HFFc6 (cell line): ENCODE measurements at places on chromosomes 6 and 20.

GRCh38 chr6:3265671-3266070 lies 6.9 kb downstream of the PSMG4 start:
- DNase-seq = no peak
- H3K4me1 ChIP-seq = peaks cover 26% of the 10 kb centered on the region
- H3K36me3 ChIP-seq = peaks cover 9% of the 10 kb centered on the region
- H3K4me3 ChIP-seq = no peak overlapping the region

GRCh38 chr6:112235956-112236355 lies 18.4 kb downstream of the LAMA4 start:
- peaks cover 73% of the 10 kb centered on the region for H3K4me1 ChIP-seq
- H3K27ac ChIP-seq = no peak overlapping the region
- H3K4me3 ChIP-seq = no peak overlapping the region
- peaks cover 8% of the 10 kb centered on the region for H3K36me3 ChIP-seq

DNA sequence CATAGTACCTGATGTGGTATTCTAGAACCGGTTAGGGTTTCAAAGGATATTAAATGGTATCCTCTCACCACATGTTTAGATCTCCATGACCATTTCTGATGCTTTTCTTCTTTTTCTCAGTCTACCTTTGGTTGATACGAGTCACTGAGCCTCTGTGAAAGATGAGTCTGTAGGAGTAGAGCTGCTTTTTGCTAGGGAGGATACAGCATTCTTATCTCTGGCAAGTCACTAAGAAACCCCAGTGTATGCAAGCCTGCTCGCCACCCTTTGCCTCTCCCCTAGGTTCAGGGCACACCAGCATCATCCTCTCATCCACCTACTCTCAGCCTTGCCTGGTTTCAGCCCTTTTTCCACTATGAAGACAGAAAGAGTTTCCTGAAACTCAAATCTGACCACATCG lies 89.9 kb downstream of the MTFR2 start:
- H3K36me3 ChIP-seq = peaks cover 20% of the 10 kb centered on the region; the same call in 1 of the 2 replicates
- H3K4me1 ChIP-seq = no peaks in the 10 kb centered on the region

GRCh38 chr20:11814267-11814666 lies 103.4 kb upstream of the BTBD3 start:
- peak overlapping the region; percentile 77 for H3K27ac ChIP-seq
- H3K36me3 ChIP-seq = no peaks in the 10 kb centered on the region
- DNase-seq = peak; percentile 77
- H3K27me3 ChIP-seq = no peaks in the 10 kb centered on the region; the same call in 1 of the 2 replicates
- H3K4me3 ChIP-seq = peak overlapping the region; percentile 34; the same call in 1 of the 2 replicates

- peak overlapping the region; percentile 89 for H3K27ac ChIP-seq
- DNase-seq = no peak
- peak overlapping the region; percentile 17; the same call in 1 of the 2 replicates for H3K4me3 ChIP-seq
- no peaks in the 10 kb centered on the region for H3K36me3 ChIP-seq
Measured at GRCh38 chr6:82953871-82954270, 111.8 kb downstream of the UBE3D start.

DNA sequence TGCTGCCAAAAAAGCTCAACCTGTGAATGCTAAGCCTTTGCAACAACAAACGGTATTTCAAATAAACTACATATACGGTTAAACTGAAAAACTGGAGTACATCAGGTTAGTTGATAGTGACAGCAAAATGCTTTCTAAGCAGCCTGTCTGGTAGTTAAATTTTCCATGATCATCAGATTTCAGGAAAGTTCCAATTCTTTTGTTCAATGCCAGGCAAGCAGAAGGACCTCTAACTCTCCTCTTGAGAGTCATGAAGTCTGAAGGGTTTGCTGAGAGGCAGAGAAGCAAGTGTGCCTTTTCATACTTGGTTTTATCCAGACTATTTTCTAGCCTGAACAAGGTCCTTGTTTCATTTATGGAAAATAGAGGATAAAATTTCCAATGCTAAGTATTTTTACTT lies 4.5 kb downstream of the FLRT3 start:
- H3K27me3 ChIP-seq = no peaks in the 10 kb centered on the region
- no peak for DNase-seq
- no peaks in the 10 kb centered on the region for H3K36me3 ChIP-seq
- H3K4me1 ChIP-seq = no peaks in the 10 kb centered on the region
- no peak overlapping the region for H3K4me3 ChIP-seq
- no peak overlapping the region for H3K27ac ChIP-seq

- no peak overlapping the region for H3K4me3 ChIP-seq
- no peak for DNase-seq
- no peaks in the 10 kb centered on the region; the same call in 1 of the 2 replicates for H3K27me3 ChIP-seq
- H3K36me3 ChIP-seq = peaks cover 36% of the 10 kb centered on the region
- H3K4me1 ChIP-seq = peaks cover 63% of the 10 kb centered on the region
- H3K27ac ChIP-seq = no peak overlapping the region
Measured at GRCh38 chr6:110545081-110545872, 68.9 kb upstream of the SLC22A16 start.

- no peak overlapping the region; the same call in 1 of the 2 replicates for H3K27ac ChIP-seq
- peaks cover 23% of the 10 kb centered on the region for H3K4me1 ChIP-seq
- 0 out of 2 replicates have a peak, but pooled peaks cover 5% of the 10 kb centered on the region for H3K36me3 ChIP-seq
- DNase-seq = no peak
Measured at GRCh38 chr20:25297141-25297905, 49.4 kb downstream of the PYGB start.

DNA sequence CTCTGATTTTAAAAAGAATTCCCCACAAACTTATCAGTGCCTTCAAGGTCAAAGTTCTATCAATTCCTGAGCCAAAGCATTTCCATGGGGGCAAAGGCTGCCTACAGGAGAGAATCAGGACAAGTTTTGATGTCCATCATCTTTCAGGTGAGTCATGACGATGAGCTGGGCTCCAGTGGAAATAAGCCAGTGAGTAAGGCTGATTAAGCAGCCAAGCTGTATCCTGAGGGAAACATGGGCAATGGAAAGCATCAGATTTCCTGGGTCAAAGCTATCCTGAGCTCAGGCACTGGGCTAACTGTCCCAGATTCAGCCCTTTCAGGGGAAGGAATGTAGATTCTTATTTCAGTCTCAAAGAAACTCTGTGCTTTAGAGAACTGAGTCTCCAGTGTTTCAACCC lies 377.4 kb downstream of the CD109 start:
- no peaks in the 10 kb centered on the region for H3K36me3 ChIP-seq
- peak overlapping the region; percentile 74 for H3K27ac ChIP-seq
- H3K4me1 ChIP-seq = peaks cover 61% of the 10 kb centered on the region
- peak; percentile 79 for DNase-seq
- H3K4me3 ChIP-seq = peak overlapping the region; percentile 27

DNA sequence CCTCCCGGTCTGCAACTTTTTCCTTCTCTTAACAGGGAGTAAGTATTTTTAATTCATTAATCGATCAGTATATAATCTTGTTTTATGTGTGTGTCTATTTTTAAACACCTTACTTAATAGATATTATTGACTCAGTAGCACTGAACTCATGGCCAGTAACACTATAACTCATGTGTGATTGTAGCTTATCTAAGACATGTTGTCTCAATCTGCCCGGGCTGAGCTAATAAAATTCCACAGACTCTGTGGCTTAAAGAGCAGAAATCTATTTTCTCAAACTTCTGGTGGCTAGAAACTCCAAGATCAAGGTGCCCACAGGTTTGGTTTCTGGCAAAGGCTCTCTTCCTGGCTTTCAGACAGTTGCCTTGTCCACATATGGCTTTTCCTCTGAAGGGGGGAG lies 68.8 kb upstream of the TNFAIP3 start:
- no peak for DNase-seq
- no peaks in the 10 kb centered on the region for H3K27me3 ChIP-seq
- no peaks in the 10 kb centered on the region for H3K36me3 ChIP-seq
- no peak overlapping the region for H3K4me3 ChIP-seq

DNA sequence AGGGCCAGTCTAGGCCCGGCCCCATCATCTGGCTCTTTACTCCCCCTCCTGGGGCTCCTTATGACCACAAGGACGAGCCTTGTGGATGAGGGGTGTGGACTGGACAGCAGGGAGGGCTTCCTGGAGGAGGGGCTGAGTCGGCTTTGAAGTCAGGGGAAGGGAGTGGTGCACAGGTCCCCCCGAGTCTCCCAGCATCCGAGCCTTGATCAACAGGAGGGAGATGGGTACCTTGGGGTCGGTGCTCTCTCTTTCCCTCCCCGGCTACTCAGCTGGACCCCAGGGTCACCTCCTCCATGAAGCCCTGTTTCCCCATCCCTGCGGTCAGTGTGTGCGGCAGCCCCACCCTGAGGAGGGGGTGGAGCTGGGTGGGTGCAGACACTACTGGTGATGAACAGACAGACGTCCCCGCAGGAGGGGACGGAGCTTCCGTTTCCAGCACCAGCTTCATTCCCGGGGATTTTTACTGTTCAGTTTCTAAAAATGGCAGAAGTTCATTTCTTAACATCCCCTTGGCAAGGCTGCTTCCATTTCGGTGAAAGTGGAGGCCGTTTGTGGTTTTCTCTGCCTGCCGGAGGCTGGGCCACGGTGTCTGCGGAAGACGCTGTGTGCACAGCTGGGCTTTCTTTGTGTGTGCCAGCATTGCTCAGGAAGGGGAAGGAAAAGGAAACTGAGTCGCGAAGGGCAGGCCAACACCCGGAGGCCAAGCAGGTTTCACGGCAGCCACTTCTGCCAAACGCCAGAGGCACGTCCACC lies 19.6 kb downstream of the NTSR1 start:
- peaks cover 11% of the 10 kb centered on the region for H3K27me3 ChIP-seq
- no peak overlapping the region for H3K4me3 ChIP-seq
- peaks cover 2% of the 10 kb centered on the region for H3K4me1 ChIP-seq
- peaks cover 9% of the 10 kb centered on the region; the same call in 1 of the 2 replicates for H3K36me3 ChIP-seq
- H3K27ac ChIP-seq = no peak overlapping the region
- DNase-seq = no peak

DNA sequence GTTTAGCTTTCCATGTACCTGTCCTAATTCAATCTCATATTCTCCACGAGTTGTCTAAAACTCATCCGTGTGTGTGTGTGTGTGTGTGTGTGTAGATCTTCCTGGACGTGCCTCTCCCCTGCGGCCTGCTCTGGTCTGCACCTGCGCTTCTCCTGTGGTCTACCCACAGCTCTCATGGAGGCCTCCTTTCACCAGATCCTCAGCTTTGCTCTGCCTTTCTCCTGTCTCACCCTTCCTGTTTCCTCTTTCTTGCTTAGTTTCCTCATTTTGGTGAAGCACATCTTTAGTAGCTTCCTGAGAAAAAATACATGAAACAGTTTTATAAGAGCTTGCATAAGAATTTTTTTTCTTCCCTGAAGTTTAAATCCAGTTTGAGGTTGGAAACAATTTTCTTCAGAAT lies 18.1 kb downstream of the SLX4IP start:
- H3K27me3 ChIP-seq = peaks cover 5% of the 10 kb centered on the region; the same call in 1 of the 2 replicates
- peaks cover 18% of the 10 kb centered on the region for H3K36me3 ChIP-seq
- DNase-seq = no peak
- H3K27ac ChIP-seq = no peak overlapping the region
- H3K4me3 ChIP-seq = no peak overlapping the region
- peaks cover 14% of the 10 kb centered on the region for H3K4me1 ChIP-seq

GRCh38 chr6:47690214-47690613 lies 8.2 kb upstream of the ADGRF4 start:
- H3K36me3 ChIP-seq = no peaks in the 10 kb centered on the region
- H3K4me1 ChIP-seq = no peaks in the 10 kb centered on the region
- no peak overlapping the region for H3K4me3 ChIP-seq
- no peak overlapping the region for H3K27ac ChIP-seq
- H3K27me3 ChIP-seq = no peaks in the 10 kb centered on the region; the same call in 1 of the 2 replicates
